ELF-1 (cell line): ENCODE measurements at places on chromosomes 6 and 20.

GRCh38 chr6:98526465-98526864 lies 307.9 kb upstream of the POU3F2 start:
- no peak for DNase-seq

DNA sequence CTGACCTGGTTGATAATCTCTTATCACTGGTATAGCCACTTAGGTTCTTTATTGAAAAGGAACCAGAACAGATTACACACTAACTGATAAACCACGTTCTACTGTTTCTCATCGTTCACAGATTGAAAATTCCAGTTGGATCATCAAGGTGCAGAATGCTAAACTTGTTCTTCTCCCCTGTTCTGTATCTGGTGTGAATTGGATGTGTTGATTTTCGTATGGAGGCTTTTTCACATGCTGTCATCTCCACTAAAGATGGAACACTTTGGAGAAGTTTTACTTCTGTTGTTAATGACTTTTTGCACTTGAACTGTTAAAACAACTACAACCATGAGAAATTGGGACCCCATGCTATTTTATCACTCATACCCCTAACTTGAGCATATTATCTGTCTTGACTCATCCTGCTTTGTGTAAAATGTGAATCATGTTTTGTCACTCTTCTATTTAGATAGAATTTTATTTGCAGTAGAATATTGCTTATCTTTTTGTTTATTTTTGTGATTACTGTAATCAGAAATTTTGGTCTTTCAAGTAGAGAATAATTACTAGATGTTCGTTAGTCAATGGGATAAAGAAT lies 17.5 kb downstream of the VAPB start:
- no peak for DNase-seq

DNA sequence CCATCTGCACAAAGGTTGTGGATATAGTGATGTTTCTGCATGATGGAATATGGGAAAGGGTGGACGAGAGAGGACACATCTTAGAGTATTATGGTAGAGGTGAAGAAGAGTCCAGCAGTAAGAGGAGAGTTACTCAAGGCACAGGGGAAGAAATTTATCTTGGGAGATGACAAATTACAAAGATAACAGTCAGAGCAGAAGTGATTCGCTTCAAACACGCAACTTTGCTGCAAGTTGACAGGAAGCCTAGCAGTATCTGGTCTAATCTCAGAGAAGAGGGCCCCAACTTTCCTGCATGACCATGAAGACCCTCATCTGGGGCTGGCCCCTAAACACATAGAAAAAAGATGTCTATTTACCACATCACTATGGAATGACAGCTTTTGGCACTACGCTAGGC lies 1.2 kb upstream of the CALHM6 start:
- no peak for DNase-seq

DNA sequence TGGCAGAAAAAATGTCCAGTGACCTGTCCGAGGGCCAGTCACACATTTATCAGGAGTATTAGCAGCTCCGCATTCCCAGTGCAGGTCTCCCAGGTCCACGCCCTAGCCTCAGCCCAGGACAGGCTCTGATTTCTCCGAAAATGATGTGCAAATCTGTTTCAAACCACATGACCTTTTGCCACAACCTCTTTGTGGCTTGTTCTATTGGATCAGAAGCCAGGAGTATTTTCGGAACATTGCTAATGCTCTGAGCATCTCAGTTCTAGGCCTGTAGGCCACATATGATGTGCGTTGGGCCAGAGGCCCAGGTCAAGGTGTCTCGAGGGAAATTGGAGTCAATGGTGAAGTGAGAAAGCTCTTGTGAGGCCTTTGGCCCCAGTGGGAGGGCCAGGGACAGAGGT lies 40.4 kb downstream of the SNX5 start:
- DNase-seq, result no peak
